ENCODE measurements at places on chromosomes 1 and 21.

GRCh38 chr1:43552059-43552742, 21.5 kb downstream of the PTPRF start:
- DNase-seq: no peak

GRCh38 chr1:51922040-51922439, 43.5 kb upstream of the NRDC start:
- DNase-seq: no peak

GRCh38 chr1:88021529-88021928, 662.5 kb upstream of the PKN2 start:
- no peak for DNase-seq

- DNase-seq: no peak
These were observed 221.6 kb downstream of the AKT3 start for GRCh38 chr1:243628476-243628907.

All from ovary (tissue), 10 donors.